ENCODE measurements at places on chromosomes 13 and 19. TPM values are rescaled to one million over a fixed set of nuclear protein-coding genes. Genes with fewer than 3 reads are reported as not detected.

- ATAC-seq = no peak
Observed at GRCh38 chr13:45928176-45928575, 76.6 kb upstream of the SIAH3 start.

DNA sequence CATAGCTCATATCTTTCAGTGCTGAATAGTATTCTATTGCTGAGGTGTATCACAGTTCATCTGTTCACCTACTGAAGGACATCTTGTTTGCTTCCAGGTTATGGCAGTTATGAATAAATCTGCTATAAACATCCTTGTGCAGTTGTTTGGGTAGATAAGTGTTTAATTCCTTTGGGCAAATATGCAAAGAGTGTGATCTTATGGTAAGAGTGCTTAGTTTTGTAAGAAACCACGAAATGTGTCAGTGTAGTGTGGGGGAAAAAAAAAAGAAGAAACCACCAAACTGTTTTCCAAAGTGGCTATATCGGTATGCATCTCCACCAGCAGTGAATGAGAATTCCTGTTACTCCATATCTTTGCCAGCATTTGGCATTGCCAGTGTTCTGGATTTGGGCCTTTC lies 93.3 kb downstream of the PIBF1 start:
- ATAC-seq = no peak

DNA sequence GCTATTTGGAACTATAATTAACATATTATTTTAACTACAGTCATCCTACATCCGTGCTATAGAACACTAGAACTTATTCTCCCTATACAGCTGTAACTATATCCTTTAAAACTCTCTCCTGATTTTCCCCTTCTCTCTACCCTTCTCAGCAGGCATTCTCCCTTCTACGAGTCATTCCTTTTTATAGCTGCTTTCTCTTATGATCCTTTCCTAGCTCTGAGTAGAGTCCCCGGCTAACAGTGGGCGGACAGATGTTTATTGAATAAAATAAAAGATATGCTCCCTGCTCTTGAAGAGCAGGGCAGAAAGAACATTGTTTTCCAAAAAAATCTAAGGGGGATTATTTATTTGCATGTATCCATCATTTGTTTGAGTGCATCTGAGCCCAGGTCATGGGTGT lies 246.5 kb upstream of the TMTC4 start:
- ATAC-seq = peak; percentile 38

MEIOSIN gene
- total RNA-seq = not detected

FCAR gene
- total RNA-seq = not detected
